CD8-positive, alpha-beta T cell (primary cell): ENCODE measurements at places on chromosomes 6 and 20. TPM values are rescaled to one million over a fixed set of nuclear protein-coding genes. Genes with fewer than 3 reads are reported as not detected.

Gene KCNB1
- total RNA-seq: 0.14 TPM

Gene EFCAB8
- total RNA-seq: 0.75 TPM

Gene PNLDC1
- not detected for total RNA-seq

Gene RIMS1
- not detected for total RNA-seq

Gene DHX35
- 8.5 TPM for total RNA-seq

Gene CST7
- total RNA-seq: 54.6 TPM

Gene SIRPG
- total RNA-seq: 17.6 TPM

Gene POM121L2
- not detected for total RNA-seq

Gene NEDD9
- 44.2 TPM for total RNA-seq

Gene MLN
- not detected for total RNA-seq

Gene UST
- 0.90 TPM for total RNA-seq

Gene FLRT3
- not detected for total RNA-seq

Gene TMEM244
- total RNA-seq: not detected

Gene FNDC1
- not detected for total RNA-seq

Gene OR2J3
- total RNA-seq: not detected

Gene SMPD2
- 22.8 TPM for total RNA-seq

Gene PROKR2
- not detected for total RNA-seq

Gene GRIK2
- not detected for total RNA-seq

Gene RPS6KA2
- 2.2 TPM for total RNA-seq

Gene PKIB
- 0.54 TPM for total RNA-seq

Gene CDSN
- not detected for total RNA-seq

Gene LINC00237
- total RNA-seq: not detected

Gene SRMS
- not detected for total RNA-seq

Gene GUCA1A
- not detected for total RNA-seq

Gene LY86
- not detected for total RNA-seq

Gene TUBB
- total RNA-seq: 61.3 TPM

Gene SLC2A4RG
- total RNA-seq: 90.0 TPM

Gene CFAP206
- total RNA-seq: not detected

Gene C20orf204
- total RNA-seq: 7.1 TPM

Gene CNKSR3
- not detected for total RNA-seq

Gene CALHM6
- total RNA-seq: 2.9 TPM

Gene WFDC10B
- not detected for total RNA-seq

Gene SOX12
- total RNA-seq: 10.3 TPM

Gene BTNL2
- not detected for total RNA-seq

Gene GGTLC1
- total RNA-seq: not detected

Gene ANKRD66
- total RNA-seq: not detected

Gene SLC16A10
- 18.5 TPM for total RNA-seq

Gene PHACTR3
- not detected for total RNA-seq

Gene PXT1
- 0.95 TPM for total RNA-seq

Gene PPP1R18
- 26.0 TPM for total RNA-seq

Gene PRSS16
- total RNA-seq: 0.58 TPM

Gene POU5F1
- total RNA-seq: not detected

Gene GPR63
- not detected for total RNA-seq

Gene SEL1L2
- total RNA-seq: not detected

Gene HLA-DQA1
- 5.5 TPM for total RNA-seq
